Stimulated activated CD8-positive, alpha-beta memory T cell treated with anti-CD3 and anti-CD28 coated beads, Interleukin-2, amount 100 ng/mL, for 1 hour (primary cell): ENCODE measurements at places on chromosomes 5 and 9.

DNA sequence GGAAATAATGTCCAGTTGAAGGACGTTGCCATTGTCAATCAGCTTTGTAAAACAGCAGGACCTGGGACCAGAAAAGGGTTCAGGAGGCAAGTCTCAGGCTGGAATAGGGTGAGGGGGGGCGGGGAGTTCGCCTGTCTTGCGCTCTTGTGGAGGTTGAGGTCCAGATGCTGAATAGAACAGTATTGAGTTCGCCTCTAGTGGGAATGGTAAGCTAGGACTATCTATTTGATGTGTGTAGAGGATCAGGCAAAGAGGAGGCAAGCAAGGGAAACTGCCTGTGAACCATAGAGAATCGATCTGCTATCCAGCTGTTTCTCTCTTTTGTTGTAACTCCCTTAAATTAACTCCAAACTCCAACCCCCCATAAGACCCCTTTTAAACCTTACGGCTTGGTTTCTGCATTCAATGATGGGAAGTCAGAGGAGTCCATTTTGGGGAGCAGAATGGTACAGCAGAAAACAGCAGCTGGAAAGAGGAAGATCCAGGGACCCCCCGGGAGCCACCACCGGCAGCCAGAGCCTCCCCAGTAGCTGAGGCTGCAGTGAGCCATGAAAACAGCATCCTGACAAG is 133.7 kb downstream of the SLC28A3 start:
- DNase-seq = no peak

DNA sequence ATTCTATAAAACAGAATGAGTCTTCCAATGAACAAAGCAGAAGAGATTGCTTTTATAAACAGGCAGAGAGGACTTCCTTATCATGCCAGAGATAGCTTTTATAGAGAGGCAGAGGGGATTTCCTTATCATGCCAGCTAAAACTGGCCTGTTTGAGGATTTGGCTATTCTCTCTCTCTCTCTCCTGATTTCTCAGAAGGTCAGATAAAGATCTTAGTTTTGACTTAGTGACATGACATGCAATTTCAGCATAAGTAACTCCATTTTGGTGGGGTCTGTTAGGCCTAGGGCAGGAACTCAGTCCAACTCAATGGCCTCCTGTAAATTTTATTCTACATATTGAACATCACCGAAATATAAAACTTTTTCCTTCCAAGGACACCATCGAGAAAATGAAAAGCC is 31.5 kb upstream of the DENND4C start:
- no peak for DNase-seq

DNA sequence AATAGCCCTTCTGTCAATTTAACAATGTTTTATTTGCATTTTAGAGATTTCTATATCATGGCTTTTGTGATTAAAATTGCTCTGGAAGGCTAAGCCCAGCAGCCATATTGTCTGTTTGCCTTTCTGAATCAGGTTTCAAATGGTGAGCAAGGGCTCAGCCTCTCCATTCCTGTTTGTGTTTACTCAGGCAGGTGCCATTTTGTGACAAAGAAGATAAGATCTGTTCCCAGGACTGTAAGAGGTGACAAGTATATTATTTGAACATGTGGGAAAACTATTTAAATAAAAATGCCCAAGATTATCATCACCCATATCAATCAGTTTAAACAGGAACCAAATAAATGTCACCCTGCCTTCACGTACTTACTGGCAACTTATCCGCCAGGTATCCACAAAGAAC is 641.3 kb upstream of the KLF4 start:
- no peak for DNase-seq

GRCh38 chr5:15020736-15021135 is 149.2 kb upstream of the ANKH start:
- DNase-seq = no peak

GRCh38 chr5:139646912-139647505 is 1.1 kb upstream of the CXXC5 start:
- no peak for DNase-seq

- DNase-seq = no peak
Observed at GRCh38 chr5:74500110-74500917, 140.2 kb downstream of the ENC1 start.

DNA sequence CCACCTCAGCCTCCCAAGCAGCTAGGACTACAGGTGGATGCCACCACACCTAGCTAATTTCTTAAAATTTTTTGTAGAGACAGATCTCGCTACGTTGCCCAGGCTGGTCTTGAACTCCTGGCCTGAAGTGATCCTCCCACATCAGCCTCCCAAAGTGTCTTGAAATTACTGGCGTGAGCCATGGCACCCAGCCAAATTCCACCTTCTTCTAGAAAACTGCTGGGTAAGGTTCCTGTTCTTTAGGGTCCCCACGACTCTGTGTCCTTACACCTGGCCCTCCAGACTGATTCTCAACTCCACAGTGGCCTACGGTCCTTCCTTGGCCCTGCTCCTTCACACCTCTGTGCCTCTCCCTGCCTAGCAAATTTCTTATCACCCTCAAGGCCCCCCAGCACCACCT is 1.9 kb downstream of the MAPK9 start:
- DNase-seq = no peak

GRCh38 chr5:10460252-10460906 is 18.7 kb downstream of the ROPN1L start:
- DNase-seq = no peak

DNA sequence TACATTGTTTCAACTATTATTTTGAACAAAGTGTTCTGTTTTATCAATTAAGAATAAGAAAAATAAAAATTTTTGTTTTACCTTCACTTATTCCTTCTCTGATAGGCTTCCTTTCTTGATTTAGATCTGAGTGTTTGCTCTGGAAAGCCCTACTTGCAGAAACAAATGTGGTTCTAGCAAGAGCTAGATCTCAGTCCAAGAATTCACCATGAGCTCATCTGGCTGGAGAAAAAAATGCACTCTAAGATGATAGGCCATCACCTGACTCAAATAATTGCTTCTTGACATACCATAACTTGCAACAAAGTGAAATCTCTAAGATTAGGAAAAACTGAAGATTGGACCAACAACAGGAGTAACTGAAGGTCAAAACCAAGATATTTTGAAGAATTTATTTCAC is 6.3 kb upstream of the RLN2 start:
- no peak for DNase-seq

GRCh38 chr9:125574126-125574877 is 132.7 kb downstream of the MAPKAP1 start:
- DNase-seq = no peak

GRCh38 chr9:90904706-90905478 is 103.3 kb downstream of the SYK start:
- DNase-seq = no peak
